ENCODE measurements at places on chromosomes 1 and 21.

DNA sequence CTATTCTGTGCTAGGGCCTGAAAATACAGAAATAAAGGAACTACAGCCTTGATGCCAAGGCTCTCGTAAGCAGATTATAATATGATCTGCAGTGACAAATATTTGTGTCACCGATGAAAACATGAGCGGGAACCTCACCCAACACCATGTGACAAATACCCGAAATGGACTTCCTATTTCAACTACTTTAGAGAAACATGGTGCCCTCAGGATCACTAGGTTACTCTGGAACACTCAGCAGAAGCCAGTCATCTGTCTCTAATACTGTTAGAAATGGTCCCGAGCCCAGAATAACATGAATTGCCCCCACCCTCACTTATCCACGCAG is 463 bp upstream of the VAMP3 start:
- no peak for DNase-seq

- no peak for DNase-seq
Observed at GRCh38 chr1:30484668-30485067, 238.7 kb downstream of the MATN1 start.

GRCh38 chr1:29297450-29297849 is 61.1 kb downstream of the PTPRU start:
- no peak for DNase-seq

DNA sequence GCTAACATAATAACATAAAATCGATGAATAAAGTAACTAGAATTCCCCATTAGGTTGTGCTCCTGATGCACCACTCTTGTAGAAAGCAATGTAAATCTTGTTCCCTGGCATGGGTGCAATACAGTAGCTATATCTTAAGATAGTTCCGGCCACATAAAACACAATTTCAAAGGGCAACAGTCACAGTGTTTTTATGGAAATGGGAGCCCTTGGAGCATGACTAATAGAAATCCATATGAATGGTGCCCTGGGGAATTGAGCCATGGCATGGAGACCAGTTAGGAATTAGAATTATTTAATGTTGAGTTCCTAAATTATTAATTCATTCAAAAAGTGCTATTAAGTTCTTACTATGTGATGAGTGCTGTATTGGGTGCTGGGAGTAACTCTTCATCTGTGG is 118.7 kb downstream of the KCNK2 start:
- DNase-seq, result no peak

DNA sequence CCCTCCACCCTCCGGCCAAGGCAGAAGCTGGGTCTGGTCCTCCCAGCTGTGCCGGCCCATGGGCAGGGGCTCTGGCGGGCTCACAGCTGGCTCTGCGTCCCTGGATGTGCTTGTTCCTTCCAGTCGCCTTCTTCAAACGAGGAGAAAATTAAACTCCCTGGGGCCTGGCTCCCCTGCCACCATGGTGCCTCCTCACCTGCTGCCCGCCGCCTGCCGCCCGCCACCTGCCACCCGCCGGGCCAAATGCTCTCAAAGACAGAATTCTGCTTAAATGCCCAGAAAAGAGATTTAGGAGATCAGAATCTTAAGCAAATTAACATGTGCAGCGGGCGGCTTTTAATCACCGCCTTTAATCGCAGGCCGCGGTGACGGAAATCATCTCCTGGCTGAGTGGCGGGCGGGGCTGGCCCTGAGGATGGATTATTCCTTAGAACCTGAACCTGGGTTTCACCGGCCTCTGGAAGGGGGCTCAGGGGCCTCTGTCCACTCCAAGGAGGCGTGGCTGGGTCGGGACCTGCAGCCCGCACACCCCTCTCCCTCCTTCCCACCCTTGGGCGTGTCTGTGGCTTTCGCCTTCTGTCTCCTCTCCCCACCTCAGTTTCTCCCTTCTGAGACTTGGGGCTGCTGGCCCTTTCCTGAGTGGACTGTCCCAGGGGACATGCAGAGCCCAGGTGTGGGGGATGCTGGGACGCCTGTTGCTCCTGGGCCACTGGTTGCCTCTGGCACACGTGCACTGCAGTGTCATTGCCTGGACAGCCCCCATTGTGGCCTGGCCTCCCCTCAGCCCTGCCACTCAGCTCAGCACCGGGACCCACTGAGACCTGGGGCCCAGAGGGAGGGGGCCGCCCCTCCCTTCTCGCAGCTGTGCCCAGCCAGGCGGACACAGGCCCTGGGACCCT is 10.5 kb upstream of the PLCH2 start:
- no peak for DNase-seq

DNA sequence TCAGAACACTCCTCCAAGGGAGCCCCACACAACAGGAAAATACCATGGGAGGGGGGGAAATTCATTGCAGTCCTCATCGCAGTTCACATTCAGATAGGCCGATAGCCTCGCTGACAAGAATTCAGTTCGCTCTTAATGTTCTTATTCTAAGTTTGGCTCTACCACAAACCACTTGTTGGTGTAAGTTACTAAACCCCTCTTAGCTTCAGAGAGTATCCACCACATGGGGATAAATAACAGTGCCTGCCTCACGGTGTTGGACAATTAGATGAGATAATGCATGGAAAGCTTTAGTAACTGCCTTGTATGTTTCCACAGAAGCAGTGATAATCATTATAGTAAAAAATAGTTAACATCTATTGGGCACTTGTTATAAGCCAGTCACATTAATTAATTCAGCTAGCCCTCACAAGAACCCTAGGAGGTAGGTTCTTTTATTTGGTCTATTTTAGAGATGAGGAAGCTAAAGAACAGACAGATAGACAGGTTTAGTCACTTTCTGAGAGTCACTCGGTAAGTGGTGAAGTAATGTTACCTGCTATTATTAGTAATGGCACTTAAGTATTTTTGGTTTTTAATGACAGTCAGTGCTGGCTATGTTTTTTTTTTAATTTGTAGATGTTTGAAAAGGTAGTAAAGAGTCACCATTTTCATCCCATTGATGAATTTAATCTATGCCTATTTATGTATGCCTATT is 10.1 kb downstream of the VAV3 start:
- no peak for DNase-seq

GRCh38 chr1:202568410-202568809 is 141.8 kb downstream of the SYT2 start:
- no peak for DNase-seq

- no peak for DNase-seq
Observed at GRCh38 chr1:95249916-95250315, 15.9 kb downstream of the RWDD3 start.

DNA sequence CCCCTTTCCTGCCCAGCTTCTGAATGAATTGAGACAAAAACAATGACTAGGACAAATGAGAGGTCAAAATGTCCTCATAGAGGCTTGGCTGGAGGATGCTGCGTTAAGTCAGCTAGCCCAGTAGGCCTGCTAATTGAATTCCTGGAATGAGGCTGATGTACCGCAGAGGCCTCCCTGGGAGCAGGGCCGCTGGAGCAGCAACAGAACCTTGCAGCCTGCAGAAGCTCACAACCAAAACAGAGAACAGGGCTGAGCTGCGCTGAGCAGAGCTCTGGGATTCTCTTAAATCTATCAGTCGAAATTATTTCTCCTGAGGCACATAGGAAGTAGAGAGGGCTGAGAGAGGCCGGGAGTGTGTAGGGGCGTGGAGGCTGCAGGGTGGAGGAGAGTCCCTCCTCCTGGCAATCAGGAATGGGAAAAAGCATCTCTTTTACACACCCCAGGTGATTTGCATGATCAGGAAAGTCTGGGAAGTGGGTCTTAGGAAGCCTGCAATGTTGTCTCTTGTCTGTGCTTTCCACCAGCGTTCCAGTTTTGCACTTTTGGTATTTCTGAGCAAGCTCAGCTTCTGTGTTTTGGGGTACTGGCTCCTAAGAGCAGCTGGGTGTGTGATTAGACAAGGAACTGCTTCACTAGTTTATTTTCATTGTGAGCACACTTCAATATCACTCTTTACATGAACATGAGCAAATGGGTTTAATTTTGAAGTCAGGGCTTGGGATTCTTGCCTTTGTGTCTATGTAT is 66.5 kb downstream of the RYR2 start:
- no peak for DNase-seq

GRCh38 chr1:221782477-221782876 is 40.6 kb upstream of the DUSP10 start:
- no peak for DNase-seq

DNA sequence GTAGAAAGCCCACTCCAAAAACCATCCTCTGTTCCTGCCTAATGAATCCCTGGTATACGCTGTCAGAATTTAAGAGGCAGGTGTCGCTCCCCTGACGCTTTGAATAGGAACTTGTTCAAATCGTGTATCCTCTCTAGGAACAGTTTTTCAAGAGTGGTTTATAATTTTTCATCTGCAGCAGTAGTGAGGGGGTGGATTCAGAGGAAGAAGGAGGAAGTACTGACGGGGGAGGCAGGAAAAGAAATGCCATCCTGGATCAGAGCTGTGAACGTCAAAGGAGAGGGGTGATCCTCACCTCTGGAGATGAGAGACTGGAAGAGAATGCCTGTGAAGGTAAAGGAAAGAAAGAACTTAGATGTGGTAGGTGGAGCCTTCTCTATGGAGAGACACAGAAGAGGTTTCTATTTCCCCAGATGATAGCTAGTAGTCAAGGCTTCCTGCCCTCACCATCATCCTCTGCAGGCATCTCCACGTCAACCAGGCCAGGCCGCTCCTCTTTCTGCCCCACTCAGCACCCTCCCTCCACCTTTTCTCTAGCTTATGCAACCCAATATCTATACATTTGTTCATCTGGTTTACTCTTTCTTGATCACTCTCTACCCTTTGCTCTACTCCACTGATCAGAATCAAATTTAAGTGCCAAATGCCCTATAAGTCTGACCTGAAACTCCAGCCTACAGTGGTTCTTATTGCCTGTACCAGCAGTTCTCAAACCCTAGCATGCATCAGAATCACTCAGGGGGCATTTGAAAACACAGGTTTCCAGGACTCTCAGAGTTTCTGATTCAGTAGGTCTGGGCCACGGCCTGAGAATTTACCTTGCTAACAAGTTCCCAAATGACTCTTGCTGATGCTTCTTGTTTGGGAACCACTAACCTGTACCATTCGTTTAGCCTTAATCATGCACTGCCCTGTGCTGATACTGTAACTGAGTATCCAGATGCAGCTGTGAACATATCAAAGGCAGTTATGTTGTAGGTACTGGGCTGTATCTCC is 13.1 kb upstream of the BCL9 start:
- no peak for DNase-seq

GRCh38 chr1:229758101-229759036 is 132.3 kb downstream of the URB2 start:
- no peak for DNase-seq

DNA sequence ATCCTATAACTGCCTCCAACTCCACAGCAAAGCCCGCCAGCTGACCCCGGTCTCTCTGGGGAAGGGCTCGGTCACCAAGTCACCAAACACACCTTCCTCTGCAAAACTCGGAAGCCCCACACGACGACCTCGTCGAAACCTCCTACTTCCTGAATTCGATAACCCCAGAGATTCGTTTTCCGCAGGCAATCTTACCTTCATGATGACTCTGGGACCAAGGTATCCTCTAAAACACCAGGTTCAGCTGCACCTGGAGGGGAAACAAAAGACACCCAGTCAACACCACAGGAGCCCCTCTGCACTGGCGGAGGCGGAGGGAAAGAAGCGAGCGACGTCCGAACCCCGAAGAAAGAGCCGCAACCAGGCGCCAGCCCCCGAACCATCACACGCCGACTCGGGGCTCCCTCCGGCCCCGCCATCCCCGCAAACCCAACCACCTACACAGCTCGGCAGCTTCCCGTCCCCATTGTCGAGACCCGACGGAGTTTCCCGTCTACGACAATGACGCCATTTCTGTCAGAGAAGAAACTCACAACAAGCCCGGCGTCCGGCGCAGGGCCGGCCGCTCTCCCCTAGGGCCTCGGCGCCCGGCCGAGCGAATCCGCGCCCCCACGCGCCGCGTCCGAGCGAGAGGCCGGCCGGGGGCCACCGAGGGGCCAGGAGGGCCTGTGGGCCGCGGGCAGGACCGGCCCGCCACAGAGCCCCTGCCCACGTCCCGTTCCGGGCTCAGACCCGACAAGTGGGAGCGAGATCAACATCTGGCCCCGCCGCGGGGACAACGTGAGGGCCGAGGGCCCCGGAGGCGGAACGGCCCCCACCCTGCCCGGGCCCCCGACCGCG is 1.0 kb downstream of the ARID4B start:
- peak; percentile 35 for DNase-seq

GRCh38 chr1:89369331-89369730 is 5.5 kb downstream of the GBP6 start:
- DNase-seq, result no peak

DNA sequence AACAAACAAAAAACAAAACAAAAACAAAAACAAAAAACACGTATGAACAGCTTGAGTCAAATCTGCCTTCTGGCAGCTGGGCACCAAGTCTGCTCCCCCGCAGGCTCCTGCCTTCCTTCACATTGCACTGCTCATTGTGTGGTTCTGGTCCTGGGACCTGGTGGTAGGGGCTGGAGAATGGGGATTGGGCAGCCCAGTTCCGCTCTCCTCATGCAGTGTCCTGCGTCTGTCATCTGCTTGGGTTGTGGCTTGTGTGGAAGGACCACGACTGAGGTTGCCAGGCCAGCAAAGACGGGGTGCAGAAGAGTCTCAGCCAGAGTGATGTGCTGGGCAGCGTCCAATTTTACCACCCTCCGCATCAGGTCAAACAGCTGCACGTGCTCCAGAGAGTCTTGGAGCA is 11.1 kb downstream of the OR2AJ1 start:
- DNase-seq, result no peak

DNA sequence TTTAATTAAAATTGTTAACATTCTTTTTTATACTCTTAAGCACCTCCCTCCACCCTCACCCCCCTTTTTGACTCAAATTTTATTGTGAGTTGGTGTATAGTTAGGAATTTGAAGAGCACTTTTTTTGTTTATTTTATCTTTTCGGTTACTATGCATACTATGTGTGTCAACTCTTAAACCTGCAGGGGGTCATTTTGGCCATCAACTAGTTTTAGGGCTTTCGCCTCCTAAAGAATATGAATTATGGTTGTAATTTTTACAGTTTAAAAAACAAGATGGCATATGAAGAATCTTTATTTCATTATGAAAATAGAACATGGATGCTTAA is 9.7 kb downstream of the BACH1 start:
- no peak for DNase-seq

DNA sequence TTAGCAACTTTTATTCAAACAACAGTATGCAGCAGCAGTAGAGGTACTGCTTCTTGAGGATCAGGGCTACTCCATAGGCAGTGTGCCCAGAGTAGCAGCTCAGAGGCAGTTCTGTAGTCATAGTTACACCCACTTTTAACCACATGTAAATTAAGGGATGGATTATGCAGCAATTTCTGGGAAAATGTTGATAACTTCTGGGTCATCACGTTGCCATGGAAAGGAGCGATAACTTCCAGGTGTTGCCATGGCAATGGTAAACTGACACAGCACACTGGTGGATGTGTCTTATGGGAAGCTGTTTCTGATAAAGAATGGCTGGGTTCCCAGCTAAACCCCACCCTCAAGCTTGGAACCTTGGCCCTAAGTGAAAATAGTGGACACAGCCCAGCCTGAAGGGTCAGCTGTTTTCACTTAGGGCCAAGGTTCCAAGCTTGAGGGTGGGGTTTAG is 29.0 kb upstream of the PLA2G2A start:
- DNase-seq, result no peak

Measured in Calu3 (cell line).